ENCODE measurements at places on chromosomes 16 and 17.

- DNase-seq = no peak
These were observed 15.0 kb downstream of the CENPX start for GRCh38 chr17:82007495-82008257.

- DNase-seq = no peak
These were observed 3.2 kb downstream of the NDE1 start for GRCh38 chr16:15653227-15653626.

DNA sequence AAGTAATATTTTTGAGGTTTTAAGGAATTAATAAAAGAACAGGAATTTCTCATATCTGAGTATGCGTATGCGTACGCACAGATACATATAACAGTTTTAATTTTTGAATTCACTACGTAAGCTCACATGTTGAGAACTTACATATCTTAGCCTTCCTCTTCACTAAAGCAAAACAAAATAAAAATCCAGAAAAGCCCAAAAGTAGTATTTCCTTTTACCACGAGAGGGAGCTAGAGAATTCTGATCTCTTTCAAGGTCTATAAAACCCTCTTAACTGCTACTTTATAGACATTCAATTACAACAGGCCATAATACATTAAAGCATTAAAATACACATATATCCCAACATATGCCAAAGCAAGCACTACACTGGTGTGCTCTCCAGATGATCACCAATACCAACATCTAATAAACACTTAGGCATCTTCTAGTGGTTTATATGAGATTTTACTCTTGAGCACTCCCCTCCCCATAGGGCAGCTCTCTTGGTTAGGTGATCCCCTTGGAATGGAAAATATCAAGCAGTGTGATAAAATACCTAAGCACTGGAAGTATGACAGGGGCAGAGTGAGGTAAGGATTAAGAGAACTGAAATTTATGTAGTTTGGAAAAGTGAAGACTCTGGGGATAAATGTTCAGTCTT, 94.0 kb downstream of the SKAP1 start:
- peak; percentile 82 for DNase-seq

DNA sequence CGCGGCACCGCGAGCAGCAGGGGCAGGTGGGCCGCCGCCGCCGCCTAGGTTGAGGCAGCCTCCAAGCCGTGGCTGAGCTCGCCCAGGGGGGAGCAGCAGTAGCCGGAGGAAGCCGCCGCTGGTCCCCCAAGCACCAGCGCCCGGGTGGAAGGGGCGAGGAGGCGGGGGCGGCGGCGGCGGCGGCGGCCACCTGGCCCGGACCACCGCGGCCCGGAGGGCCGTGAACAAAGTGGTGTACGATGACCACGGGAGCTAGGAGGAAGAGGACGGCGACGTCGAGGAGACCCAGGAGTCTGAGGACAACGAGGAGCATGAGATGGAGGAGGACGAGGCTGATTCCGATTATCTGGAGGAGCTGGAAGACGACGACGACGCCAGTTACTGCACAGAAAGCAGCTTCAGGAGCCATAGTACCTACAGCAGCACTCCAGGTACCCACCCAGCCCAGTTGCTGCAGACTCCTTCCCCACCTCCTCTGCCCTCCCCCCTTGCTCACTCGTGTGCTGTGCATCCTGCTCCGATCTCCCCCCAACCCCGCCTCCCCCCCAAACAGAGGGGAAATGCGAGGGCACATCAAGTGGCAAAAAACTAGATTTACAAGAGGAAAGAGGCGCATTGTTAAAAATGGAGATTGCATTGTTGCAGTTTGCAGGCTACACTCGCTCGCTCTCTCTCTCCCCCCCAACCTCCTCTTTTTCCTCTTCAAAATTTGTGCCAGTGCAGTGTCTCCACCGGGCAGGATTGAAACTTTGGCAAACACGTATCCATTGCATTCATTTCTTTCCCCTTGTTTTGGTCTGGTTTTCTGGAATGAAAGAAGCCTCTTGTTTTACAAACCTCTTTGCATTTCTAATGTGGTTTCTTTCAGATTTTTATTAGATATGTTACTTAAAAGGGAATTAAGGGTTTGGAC, 41.8 kb upstream of the AMZ2 start:
- no peak for DNase-seq

DNA sequence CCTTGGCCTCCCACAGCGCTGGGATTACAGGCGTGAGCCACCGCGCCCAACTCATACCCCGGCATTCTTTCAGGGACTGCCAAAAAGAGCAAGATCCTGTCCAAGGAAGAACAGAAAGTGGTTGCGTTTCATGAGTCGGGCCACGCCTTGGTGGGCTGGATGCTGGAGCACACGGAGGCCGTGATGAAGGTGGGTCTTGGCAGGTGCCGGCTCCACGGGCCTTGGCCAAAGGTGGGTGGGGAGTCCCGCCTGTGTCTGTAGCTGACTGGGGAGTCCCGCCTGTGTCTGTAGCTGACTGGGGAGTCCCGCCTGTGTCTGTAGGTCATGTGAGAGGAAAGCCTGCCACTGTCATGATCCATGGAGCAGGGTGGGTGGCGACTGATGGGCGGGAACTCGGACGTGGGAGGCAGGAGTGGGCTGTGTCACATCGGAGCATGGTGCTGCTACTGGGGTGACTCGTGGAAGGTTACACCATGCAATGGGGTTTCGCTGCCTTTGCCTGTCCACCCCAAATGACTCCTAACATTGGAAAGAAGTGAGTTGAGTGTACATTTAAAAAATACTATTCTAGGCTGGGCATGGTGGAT, 10.0 kb upstream of the RPL13 start:
- DNase-seq = no peak

DNA sequence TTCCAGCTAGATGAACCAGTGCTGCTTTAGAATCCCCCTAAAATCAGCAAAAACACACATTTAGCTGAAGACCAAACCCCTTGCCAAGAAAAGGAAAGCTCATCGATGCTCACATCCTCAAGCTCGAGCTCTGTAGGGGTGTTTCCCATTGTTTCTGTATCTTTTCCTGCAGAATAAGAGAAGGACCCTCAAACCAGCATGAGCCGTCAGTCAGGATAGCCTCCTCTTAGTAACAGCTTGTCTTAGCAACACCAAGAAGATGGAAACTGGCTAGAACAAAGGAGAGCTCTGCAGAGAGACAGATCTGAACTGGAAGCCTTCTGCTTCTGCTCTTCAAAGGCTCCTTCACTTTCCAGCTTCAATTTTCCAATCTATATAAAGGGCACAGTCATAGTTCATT, 32.0 kb downstream of the VAT1L start:
- DNase-seq = no peak

DNA sequence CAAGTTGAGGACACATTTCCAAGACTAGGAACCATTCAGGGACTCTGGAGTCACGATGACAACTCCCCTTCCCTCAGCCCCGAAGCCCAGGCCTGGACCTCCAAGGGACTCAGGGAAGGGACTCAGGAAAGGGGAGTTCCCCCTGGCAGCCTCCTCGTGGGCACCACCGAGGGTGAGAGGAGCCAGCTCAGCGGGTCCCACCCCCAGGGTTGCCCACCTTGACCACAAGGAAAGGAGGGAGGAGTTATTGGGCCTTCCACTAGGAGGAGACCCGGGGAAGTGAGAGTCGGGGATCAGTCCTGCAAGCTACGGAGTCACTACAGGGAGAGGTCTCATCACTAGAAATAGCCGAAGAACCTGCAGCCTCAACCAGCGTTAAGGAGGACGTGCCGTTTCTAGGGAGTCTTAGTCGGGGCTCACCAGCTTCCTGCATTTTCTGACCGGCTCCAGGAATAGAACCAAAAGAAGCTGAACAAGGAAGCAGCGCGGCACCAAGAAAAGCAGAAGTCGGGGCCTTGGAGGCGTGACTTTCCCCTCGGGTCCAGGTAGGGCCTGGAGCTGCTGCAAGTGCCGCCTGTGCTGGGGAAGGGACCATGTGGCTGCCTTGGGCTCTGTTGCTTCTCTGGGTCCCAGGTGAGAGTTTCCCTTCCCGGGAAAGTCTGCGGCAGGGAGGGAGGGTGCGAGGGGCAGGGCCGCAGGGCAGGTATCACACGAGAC, at the start of gene CD300A:
CD300A (plus strand) TSS at position 524 of the 717 bp plus-strand sequence; CDS start at position 594, 70 bp downstream.
- no peak for DNase-seq

GRCh38 chr16:17474037-17474436, 3.3 kb upstream of the XYLT1 start:
- no peak for DNase-seq

- DNase-seq = peak; percentile 55
These were observed 7.8 kb downstream of the NACA2 start for GRCh38 chr17:61583242-61583641.

- no peak for DNase-seq
These were observed 46.0 kb downstream of the HNF1B start for GRCh38 chr17:37698911-37699255.

DNA sequence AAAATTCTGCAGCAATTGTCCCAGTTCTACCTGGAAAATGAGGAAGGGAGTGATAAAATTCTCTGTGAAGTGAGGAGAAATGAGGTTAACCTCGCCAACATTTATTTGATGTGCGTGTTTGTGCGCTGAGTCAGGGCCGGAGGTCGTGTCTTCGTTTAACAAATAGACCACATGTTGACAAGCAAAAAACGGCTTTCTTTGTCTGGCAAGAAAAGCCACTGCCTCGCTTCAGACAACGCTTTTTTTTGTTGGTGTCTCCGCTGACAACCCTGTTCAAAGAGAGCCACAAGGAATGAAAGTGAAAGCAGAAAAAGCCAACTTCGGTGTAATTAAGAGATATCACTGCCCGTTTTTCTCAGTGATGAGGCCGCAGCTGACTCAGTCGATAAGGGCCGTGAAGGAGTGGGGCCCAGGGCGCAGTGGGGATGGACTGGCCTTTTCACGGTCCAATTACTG, 510.6 kb downstream of the CDH13 start:
- DNase-seq = peak; percentile 90

DNA sequence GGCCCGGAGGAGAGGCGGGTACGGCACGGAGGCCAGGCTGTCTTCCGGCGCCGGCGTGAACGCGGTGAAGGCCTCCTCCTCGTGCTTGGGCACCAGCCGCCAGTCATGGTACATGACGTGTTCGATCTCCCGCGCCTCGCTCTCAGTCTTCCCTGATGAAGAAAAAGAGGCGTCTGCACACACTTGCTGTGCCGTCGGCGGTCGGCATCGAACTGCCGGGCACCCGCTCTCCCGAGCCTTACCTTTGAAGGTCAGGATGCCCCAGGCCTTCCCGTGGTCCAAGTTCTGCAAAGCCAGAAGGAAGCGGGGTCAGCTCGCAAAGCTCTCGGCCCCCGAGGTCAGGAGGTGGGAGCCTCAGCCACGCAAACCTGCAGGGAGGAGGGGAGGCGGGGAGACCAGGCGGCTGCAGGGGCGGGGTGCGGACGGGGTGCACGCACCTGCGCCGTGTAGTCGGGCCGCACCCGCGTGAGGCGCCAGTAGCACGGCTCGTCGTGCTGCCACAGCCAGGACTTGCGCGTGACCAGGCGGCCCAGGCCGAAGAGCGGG, at the start of gene EME2:
EME2 (plus strand) TSS at position 449 of the 546 bp plus-strand sequence. CDS start 418 bp downstream, outside the sequence.
- peak; percentile 38 for DNase-seq

DNA sequence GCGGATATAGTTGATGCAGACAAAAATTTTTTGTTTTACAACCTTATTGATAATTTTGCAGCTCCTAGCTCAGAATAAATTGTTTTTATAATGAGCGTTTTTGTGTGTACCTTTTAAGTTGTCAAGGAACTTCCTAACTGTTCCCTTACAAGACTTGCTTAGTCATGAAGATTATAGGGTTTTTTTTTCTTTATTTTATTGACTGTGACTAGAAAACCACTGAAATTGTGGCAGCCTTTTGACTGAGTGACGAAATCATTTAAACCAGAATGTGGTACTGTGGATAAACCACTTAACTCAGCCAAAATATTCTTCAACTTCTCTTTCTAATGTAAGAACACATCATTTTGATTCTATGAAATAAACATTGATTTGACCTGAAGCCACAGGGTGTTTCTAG, 40.8 kb upstream of the VPS4A start:
- DNase-seq = no peak

GRCh38 chr16:46906360-46907060, 22.3 kb downstream of the GPT2 start:
- DNase-seq = no peak

DNA sequence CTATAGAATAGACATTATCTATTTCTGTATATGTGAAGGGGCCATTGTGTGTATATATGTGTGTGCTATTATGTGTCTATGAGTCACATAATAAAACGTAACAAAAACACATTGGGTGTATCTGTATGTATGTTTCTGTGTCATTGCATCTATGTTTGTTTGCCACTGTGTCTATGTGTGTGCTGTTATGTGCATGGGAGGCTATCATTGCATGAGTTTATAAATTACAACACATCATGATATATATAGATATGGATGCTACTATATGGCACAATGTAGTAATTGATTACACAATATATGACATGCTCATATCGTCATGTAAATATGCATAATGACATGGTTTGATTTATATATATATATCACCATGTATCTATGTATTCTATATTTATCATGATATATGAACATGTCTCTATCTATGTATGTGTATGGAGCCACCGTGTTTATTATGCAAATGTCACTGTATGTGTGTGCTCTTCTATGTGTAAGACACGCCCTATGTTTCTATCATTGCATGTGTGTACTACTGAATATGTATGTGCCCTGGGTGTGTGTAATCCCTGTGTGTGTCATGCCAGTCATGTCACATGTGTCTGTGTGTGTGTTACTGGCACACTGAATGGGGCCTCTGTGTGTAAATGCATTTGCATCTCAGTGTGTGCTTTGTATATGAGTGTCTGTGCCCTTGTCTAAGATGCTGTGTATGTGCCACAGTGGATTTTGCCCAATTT, 1.4 kb upstream of the TSPOAP1 start:
- peak; percentile 37 for DNase-seq

DNA sequence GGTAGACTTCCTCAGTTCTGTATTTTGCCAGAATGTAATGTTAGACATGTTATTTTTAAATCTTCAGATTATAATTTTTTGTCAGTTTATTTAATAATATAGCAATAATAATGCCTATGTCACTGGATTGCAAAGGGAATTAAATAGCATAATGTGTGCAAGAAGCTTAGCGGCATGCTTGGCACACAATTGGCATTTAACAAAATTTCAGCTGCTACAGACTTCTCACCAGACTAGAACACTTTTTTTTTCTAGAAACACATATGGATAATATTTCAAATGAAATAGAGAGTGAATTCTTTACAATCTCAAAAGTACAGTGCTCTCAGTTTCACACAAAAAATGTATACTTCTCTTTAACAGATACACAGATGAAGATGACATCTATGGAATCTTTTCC, 757.4 kb downstream of the CDH11 start:
- no peak for DNase-seq

GRCh38 chr16:56414366-56414765, 11.0 kb downstream of the AMFR start:
- no peak for DNase-seq

Measured in HT1080 (cell line).